ENCODE measurements at places on chromosomes 6 and 20. TPM values are rescaled to one million over a fixed set of nuclear protein-coding genes. Genes with fewer than 3 reads are reported as not detected.

The SMIM8 gene
- total RNA-seq = 19.0 TPM

DNA sequence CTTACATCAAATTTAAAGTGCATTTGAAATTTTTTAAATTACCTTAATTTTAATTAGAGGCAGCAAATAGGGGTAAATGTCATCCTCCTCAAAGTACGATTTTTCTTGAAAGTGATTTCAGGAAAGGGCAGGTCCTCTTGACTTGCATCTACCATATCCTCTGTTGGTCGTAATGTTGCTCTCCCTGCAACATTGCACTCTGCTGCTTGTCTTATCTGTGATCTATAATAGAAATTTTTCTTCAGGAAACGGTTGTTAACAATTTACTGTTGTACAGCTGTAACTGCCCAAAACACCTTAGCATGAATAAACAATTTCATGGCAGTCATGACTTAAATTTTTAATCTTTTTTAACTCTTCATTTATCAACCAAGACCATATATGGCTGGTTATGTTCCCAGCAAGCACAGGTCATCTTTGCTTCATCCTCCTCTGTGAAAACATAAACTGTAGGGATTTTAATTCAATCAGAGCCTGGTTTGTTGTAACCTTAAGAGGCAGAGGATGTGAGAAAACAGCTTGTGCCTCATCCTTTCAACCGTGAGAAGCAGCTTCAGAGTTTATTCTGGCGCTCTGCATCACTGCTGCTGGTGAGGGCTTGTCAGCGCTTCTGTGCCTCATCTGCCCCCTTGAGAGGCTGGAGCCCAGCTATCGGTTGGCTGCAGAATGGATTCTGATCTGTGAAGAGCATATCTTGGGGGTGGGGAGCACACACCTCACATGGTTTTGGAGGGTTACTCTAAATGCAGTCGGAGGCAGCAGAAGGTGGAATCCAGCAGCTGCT, 56.0 kb downstream of the CTNNBL1 start:
- no peak for DNase-seq

The TNFAIP3 gene
- total RNA-seq = 22.6 TPM

The TP53TG5 gene
- total RNA-seq = 0.52 TPM

The HUS1B gene
- total RNA-seq = 0.71 TPM

The OR2H2 gene
- total RNA-seq = not detected

The RIPPLY2 gene
- not detected for total RNA-seq

The MYO6 gene
- total RNA-seq = 122 TPM

DNA sequence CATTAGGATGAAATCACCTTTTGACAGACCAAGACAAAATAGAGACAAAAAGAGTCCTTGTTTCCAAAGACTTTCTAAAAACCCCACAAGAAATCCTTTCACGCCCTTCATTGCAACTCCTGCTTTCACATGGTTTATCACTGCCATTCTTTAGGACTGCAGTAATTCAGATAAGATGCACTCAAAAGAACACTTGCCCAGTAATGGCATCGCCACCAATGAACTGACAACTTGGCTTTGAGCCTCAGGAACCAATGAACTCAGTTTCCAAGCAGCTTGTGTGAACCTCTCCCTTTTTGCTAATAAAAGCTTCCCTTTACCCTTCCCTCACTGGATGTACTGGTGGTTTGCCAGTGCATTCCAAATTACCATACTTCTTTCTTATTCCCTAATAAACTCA, 21.8 kb downstream of the OSTM1 start:
- no peak for DNase-seq

The TRIM40 gene
- total RNA-seq = 0.29 TPM

DNA sequence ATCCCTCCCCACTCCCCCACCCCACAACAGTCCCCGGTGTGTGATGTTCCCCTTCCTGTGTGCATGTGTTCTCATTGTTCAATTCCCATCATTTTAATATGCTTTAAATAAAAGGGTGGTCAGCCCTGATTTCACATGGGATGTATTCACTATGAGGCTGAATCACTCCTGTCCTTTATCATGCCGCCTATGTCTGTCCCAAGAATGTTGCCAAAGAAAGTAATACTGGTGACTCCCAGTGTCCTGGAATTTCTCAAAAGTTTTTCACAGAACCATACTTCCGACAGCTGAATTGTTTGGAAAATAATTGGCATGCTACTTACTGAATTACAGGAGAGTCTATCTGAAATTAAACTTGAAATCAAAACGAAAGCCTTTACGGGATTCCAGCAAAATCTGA, 217.7 kb downstream of the HAO1 start:
- DNase-seq = no peak

The POM121L2 gene
- not detected for total RNA-seq

DNA sequence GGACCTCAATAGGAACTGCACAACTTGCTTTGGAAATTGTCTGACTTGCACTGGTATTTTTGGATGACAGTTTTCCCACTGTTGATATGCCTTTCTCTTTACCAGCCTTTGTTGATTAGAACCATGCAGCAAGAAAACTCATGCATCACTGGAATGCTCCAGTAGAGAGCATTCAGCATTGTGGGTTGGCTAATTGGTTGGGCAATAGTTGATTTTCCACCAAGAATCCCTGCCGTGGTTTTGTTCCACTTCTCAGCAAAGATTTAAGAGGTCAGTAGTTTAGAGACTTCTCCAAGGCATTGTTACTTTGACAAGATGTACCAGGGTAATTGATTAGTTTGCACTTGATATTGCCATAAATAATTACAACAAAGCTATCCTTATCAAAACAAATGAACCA, 260.0 kb downstream of the DHX35 start:
- no peak for DNase-seq

- DNase-seq = no peak
Observed at GRCh38 chr6:160036790-160037206, 67.9 kb downstream of the IGF2R start.

DNA sequence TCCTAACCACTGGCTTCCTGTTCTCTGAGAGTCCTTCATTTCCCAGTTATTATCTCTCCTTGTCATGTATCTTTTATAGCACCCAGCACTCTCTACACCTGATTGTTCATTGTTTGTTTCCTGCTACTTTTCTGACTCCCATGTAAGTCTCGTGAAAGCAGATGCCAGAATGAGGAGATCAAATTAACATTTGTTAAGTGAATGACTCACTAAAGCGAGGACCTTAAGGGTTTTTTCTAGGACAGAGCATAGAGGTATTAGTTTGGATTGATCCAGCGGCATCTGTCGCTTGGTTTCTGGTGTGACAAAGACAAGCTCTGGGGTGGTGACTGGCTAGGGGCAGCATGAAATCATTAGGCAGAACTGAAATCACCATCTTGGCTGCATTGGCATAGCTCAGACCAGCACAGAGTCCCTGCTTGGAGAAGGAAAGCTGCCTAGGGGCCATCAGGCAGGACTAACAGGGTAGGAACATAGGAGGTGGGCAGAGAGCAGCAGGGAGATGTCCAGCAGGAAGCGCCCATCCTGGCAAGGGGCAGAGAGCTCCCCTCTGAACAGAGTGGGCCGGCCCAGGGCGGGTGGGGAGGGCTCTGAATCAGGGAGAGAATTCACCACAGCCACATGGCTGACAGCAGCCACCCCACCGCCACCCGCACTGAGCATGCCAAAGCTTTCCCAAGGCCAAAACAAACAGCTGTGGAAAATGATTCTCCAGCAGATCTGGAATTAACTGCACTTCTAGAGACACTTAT, 97.1 kb upstream of the CEP85L start:
- DNase-seq = no peak

GRCh38 chr6:14320332-14320731, 202.8 kb downstream of the CD83 start:
- no peak for DNase-seq

DNA sequence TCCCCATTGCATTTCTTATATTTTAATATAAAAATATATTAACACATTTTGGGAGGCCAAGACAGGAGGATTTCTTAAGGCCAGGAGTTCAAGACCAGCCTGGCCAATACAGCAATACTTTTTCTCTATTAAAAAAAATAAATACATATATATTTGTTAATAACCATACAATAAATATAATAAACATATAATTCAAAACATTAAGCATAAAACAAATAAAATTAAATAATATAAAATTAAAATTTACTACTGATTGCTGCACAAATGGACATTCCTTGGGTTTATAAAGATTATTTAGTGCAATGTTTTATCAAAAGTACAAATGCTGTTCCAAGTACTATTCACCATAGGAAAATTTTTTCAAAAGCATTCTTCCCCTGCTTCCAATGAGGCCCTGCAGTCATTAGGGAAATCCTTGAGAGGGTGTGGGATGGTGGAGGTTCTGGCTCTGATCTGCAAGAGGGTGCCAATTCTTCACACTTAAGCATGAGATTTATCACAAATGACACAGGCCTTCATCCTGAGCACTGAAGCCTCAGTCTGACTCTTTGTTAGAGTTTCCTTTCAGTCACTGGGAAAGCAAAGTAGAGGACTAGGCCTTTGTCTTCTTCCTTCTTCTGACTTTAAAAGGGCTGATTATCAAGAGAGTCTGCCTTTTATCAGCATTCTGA, 596.7 kb downstream of the EPM2A start:
- DNase-seq = no peak

- DNase-seq = no peak
Observed at GRCh38 chr6:88499845-88500699, 333.9 kb upstream of the CNR1 start.

DNA sequence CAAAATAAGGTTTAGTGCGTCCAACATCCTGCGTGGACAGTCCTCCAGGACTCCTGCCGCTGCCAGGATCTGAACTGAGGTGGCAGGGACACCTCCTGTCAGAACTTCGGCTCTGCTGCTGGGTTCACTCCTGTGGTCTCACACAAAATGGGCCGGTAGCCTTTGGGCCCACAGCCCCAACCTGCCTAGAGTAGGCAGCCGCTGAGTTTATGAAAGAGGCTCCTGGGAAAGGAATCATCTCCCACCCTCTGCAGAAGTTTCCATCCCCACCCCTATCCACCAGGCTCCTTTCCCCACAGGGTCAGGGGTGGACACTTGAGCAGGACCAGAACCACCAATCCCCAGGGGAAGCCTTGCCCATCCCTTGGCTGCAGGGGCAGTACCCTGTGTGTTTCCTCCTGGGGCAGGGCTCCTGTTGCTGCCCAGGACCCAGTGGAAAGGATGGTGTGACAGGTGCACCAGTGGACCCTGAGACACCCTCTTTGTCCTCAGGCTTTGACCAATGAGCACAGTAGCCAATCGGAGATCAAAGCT, 2.1 kb upstream of the ABHD16B start:
- no peak for DNase-seq

The RUNX2 gene
- 0.66 TPM for total RNA-seq

GRCh38 chr6:107075951-107076381, 39.3 kb downstream of the BEND3 start:
- no peak for DNase-seq

DNA sequence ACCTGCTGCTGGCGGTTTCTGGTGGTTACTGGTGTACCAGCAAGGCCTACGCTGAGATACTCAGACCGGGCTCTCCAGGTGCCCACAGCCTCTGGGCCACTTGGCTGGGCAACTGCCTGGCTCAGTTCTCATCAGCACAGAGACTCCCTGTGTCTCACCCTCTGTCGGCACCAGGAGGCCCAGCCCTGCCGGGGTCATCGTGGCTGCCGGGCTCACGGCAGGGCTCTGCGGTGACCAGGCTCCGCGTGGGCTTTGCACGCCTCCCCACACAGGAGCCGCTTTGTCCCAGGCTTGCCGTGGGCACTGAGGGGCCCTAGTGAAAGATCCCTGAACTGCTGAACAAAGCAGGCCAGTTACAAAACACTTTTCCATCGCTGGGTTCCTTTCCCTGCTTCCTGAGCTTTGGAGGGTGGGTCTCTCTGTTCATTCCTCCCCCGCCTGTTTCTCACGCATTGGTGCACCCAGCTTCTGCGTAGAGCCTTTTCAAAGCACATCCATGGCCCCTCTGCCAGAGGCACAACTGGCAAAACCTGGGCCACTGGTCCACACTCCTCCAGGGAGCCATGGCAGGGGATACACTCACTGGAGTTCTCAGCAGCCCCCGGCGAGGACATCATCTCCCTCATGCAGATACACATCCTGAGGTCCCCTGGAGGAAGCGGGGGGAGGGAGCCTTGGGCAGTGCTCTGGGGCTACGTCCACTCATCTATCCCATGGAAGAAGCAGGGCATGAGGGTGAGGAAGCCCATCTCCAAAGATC, 117.0 kb downstream of the NFATC2 start:
- DNase-seq = no peak

GRCh38 chr6:55445648-55446204, 118.5 kb downstream of the GFRAL start:
- DNase-seq = peak; percentile 3

DNA sequence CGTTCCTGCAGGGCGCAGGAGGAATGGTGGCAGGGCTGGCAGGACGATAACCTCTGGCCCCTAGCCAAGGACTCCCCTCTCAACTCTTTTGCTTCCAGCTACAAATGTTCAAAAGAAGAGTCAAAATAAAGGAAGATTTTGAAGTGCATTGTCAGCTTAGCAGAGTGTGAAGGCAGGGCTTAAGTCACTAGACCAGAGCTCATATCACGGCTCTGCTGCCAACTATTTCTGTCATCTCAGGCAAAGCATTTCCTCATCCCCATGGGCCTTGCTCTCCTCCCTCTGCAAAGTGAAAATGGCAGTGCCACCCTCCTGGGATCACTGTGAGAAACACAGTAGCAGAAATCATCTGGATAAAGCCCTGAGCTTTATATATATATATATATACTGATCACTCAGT, 36.7 kb downstream of the CFAP61 start:
- no peak for DNase-seq

DNA sequence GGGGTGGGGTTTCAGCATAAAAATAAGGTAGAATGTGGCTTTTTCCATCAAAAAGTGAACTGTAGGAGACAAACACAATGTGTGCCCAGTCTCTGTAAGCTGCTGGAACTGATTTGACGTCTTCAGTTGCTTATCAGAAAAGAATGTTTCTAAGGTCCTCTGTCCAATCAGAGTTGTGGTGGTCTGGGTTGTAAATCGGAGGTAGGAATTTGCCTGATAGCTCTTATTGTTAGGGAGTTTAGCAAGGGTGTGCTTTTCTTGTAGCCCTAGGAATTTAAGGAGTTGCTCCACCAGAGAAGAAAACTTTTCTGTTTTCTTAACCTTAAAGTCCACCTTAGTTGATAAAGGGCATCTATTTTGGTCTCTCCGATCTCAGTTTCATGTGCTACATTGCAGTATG, 10.4 kb upstream of the SSTR4 start:
- no peak for DNase-seq

- DNase-seq = no peak
Observed at GRCh38 chr6:142857233-142857761, 87.7 kb downstream of the HIVEP2 start.

The HLA-F gene
- total RNA-seq = 119 TPM

DNA sequence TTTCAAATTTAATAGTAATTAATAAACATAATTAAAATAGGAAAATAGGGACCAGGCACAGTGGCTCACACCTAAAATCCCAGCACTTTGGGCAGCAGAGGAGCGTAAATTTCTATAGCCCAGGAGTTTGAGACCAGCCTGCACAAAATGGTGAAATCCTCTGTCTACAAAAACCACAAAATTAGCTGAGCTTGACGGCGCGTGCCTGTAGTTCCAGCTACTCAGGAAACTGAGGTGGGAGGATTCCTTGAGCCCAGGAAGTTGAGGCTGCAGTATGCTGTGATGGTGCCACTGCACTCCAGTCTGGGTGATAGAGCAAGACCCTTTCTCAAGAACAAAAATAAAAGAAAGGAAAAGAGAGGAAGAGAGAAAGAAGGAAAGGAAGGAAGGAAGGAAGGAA, 1387.0 kb upstream of the ADGRB3 start:
- DNase-seq = no peak

The SRSF12 gene
- 1.7 TPM for total RNA-seq

The TGM2 gene
- total RNA-seq = 261 TPM

GRCh38 chr6:160500639-160501038, 152.5 kb downstream of the SLC22A3 start:
- DNase-seq = no peak

All from Calu3 (cell line).